CD4-positive, alpha-beta T cell treated with Interleukin-10 for 1 hour (primary cell): ENCODE measurements at places on chromosomes 12 and 14.

DNA sequence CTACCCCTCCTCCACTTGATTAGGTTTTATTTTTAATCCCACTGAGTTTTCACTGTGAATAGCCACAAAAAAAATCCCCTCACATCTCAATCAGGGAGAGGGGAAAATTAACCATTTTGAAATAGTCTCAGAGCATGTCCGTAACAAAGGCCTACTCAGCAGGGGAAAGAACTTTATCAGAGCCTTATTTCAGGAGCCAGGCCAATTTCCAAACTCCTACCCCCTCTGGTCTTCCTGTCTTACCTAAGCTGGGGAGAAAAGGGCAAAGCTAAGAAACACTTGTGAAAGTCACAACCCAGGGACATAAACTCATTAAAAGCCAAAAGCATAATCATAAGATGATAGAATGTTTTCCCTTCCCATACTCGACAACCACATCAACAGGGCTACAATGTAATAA, 260.3 kb upstream of the DIO3 start:
- no peak for DNase-seq

DNA sequence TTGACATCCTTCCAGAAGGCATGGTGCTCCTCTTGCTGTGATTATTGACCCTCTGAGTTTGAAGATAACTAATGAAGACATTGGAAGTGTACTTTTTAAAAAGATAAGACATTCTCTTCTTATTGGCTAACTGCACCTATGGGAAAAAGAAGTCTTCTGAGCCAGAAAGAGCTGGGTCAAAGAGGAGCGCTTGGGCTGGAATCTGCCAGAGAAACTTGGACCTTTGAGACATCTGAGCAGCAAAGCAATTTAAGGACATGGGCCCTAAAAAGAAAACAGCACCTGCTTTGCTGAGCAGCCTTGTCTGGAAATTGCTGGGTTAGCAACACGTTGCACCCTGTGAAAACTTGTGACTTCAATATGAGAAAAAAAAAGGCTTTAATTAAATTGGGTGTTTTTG, 27.8 kb downstream of the IGF1 start:
- no peak for DNase-seq

DNA sequence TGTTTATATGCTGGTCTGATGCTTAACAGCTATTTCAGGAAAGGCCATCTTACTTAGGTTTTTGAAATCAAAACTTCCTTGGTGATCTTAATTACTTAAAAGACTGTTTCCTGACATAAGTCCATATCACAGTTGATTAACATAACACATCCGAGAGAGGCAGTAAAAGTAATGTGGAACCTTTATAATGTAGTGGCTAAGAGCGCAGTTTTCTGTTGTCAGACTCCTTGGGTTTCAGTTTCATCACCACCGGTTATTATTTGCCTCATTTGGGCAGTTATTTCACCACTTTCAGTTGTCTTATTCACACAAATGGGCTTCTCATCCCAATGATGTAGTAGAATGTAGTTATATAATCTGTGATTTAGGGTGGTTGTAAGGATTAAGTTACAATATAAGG, 30.9 kb downstream of the TBC1D15 start:
- DNase-seq = no peak

DNA sequence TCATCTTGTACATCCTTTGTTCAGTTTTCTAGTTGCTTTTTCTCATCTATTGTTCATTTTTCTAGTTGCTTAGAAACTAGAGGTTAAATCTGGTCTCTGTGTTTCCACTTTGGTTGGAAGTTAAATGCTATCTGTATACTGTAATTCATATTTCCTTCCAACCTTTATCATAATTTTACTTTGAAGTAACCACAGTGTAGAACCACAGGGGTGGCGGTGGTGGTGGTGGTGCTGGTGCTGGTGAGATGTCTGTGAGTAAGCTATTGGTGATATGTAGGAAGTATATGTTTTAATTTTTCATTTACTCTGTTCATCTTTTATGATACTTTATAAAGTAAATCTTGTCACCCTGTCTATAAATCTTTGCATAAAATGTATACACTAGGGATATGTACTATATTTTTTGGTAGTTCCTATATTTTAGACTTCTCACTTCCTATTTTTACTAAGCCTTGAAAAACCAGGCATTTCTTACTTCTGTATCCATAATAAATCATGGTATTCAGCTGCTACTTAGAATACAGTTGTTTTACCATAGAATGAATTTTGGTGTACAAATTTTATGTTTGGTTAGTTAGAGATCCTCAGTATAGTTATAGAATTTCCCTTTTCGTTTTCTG, 31.9 kb downstream of the CCDC91 start:
- DNase-seq = peak; percentile 64

GRCh38 chr12:95520816-95521215, 30.5 kb downstream of the USP44 start:
- no peak for DNase-seq

GRCh38 chr14:24335461-24336171, 745 bp upstream of the ADCY4 start:
- DNase-seq = no peak

DNA sequence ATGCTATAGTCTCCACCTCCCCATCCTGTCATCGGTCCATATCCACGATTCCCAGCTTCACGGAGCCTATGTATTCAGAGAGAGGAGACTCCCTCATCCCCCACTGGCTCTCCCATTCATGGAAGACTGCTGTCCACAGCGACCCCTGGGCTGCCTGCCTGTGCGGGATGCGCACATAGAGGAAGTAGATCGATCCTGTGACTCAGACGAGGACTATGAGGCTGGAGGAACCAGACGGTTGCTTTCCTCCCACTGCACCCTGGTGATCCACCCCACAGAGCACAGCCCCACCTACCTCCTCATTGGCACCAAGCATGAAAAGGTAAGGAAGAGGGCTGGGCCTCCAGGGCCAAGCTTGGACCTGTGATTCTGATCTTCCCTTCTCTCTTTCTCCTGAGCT, 24.4 kb downstream of the PIGH start:
- DNase-seq = no peak

- no peak for DNase-seq
Observed at GRCh38 chr12:64160021-64160710, 61.9 kb downstream of the KICS2 start.

GRCh38 chr12:113448873-113449272, 22.8 kb downstream of the LHX5 start:
- DNase-seq = no peak

- peak; percentile 65 for DNase-seq
Observed at GRCh38 chr12:66409195-66409871, 107.0 kb downstream of the HELB start.

DNA sequence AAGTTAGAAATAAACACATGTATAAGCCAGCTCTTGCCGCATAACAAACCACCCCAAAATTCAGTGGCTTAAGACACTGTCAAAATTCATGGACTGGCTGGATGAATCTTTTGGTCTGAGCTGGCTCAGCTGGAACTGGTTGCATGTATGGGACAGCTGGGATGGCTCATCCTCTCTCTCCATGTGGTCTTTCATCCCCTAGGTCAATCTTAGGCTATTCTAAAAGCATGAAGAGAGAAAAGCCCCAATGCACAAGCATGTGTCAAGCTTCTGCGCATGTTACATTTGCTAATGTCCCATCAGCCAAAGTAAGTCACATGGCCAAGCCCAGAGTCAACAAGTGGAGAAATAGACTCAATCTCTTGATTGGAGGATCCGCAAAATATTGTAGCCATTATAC, 71.0 kb downstream of the DRAM1 start:
- DNase-seq = no peak

DNA sequence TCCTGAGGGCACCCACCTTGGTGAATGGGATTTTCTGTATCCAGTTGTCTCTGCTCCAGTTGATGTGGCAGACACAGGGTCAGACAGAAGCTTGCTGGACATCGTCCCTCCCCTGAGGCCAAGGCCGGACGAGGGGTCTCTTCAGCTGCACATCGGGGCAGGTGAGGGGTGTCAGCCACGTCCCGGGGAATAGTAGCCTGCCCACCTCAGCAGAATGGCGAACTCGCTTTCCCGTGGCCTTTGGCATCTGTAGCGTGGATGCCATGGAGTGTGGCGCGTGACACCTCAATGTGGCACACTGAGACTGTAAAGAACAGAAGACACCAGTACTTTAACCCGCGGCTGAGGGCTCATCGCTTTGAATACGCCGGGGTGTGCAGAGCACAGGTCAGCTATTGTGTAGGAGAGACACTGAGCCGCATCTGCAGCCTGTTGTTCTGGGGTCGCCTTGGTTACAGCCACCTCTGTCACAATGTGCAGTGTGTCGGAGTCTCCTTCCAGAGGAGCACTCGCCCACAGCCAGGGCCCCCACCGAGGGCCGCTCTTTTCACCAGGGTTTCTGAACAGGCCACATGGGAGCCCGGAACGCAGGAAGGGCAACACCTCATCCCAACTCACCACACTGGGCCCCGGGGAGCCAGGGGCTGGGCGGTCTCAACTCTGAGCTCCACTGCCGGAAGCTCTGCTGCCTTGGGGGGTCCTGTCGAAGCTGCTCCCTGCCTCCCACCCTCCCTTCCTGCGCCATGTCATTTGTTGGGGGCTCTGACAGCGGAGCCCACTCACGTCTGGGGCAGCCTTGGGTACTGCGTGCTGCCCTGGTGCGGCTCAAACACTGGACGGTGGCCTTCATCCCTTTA, 77.0 kb downstream of the ADGRD1 start:
- DNase-seq = no peak

GRCh38 chr12:104507672-104508071, 50.9 kb downstream of the CHST11 start:
- DNase-seq = no peak
